Jurkat, Clone E6-1 (cell line): ENCODE measurements at places on chromosomes 7 and 10.

- no peak for DNase-seq
Observed at GRCh38 chr10:78470267-78471103, 436.8 kb downstream of the RPS24 start.

DNA sequence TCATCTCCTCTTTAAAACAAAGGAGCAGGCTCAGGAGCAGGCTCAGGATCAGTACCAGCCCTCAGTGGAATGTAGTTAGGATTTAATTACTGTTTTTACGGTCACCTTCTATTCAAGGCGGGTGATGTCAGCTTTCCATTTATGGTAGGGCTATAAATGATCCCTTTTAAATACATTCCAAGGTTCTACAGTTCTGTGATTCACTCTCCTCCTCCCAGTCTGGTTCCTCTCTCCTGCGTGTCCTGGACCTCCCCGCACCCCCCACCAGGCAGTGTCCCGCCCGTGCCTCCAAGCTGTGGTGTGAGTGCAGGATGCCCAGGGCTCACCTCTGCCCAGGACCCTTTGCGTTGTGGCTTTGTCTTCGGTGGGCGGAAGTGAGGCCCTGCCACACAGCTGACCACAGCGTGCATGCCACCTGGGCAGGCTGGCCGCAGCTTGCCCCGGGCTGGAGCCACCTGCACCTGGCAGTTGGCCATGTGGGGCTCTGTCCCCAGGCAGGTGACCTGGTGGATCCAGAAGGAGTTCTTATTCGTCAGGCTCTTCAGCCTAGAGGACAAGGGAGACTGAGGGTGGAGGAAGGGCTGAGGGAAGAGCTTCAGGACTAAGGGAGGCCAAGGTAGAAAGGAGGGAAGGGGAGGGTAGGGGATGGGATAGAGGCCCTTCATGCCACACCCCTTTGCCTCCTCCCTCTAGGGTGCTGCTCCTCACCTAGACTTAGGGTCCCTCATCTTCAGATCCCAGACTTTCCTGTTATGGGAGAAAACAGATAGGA, 9.1 kb downstream of the LOXL4 start:
- no peak for DNase-seq

DNA sequence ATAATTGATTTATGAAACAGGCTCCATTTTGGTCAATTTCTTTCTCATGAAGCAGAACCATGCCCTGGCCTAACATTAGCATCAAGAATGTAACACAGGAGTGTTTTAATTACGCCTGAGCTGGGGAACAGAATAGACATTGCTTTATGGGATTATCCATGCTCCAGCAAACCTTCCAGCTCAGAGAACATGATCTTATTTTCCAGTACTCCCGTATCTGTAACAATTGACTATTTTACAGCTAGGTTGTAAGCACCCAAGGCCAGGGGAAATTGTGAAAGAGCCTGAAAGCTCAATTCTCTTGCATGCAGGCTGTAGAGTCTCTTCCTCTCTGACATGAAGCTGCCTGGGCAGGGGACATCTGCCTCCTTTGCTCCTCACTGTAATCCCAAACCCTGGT, 30.8 kb upstream of the CRYGN start:
- DNase-seq: no peak

DNA sequence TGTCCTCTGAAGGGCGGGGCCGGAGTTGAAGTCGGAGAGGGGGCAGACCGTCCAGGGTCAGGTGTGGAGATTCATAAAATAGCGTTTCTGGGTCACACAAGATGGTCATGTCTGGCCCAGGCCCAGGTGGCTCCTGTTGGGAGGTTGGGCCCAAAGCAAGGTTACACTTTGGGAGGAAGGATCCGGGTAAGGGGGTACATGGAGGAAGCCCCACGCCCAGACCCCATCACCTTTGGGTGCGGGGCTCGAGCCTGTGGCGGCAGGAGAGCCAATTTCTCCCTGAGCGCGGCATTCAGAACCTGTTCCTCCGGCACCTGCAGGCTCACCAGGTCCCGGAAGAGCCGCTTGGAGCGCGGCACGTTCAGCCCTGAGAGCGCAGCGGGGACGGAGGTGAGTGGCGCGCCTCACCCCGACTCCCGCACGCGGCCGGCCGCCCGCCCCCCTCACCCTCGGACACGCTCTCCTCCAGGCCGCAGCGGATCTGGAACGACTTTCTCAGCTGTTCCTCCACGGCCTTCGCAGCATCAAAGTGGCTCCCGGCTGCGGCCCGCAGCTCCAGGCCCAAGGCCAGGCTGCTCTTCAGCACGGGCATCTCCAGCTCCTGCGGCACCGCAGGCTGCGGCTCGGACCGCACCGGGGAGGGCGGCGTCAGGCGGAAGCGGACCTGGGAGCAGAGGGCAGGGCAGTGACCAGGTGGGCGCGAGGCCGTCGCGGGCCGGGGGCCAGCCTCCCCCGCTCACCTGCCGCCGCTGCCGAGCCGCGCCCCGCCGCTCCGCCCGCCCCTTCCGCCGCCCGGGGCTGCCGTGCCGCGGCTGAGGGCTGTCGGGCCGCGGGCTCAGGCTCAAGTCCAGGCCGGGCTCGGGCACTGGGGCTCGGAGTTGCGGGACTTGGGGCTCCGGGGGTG, 644 bp downstream of the PPP1R35 start:
- DNase-seq: no peak

GRCh38 chr7:66627151-66627681, 1.5 kb upstream of the KCTD7 start:
- DNase-seq: no peak

DNA sequence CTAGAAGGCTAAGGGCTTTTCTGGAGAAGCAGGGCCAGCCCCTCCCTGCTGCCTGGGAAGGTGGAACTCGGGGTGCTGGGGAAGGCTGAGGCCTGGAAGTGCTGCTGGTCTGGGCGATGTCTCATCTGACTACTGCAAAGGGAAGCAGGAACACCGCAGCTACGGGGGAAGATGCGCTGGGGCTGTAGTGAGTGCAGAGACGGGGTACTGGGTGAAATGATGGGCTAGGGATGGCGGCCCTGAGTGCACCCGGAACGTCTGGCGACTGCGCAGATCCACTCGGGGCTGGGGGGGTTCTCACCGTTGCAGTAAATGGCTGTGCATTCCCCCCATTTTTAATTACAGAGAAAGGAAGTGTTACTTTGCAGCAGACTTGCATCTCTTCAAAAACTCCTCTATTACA, 195.4 kb upstream of the ADARB2 start:
- DNase-seq: no peak

DNA sequence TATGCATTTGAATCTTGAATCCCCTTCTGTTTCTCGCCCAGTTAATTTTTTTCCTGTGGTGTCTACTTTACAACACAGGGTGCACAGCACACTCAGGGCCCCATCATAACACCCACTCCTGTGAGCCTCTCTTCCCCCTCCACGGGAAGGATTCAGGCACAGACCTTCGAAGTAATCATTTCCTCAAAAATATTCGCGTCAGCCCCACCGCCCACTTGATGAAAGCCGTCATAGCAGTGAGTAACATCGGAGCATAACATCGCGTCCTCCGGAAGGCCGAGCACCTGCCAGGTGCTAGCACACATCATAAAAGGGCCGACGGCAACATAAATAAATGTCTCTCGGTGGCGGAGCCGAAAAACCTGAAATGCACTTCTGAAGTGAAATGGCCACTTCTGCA, 201.7 kb upstream of the ADARB2 start:
- DNase-seq: no peak

DNA sequence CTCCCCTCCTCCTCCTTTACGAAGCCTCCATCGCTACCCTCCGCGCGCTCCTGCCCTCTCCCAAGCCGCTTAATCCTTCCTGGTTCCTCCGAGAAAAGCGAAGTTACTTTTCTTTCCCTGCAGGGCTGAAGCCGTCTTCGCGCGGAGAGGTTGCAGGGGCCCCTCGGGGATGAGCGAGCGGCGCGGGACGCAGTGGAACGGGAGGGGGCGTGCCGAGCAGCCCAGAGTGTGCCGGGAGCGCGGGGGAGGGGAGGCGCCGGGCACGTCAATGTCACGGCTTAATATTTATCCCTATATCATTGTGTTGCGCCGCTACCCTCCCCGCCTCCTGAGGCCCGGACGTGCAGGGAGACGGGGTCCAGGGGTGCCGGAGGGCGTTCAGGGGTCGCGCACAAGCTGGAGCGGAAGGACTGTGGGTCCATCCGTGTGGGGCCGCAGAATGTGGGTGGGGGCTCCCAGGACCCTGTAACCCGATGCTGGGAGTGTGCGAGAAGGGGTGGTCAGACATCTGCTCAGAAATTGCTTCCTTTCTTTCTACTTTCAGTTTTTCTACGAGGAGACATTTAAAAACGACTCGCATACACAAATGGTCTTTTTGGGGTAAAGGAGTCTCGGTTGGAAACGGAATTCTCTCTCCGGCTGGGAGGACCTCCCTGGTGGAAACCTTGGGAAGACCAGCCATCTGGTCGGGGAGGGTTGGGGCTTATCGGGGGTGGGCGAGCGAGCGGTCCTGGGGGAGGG, 2.4 kb downstream of the CDK6 start:
- DNase-seq: peak; percentile 83

DNA sequence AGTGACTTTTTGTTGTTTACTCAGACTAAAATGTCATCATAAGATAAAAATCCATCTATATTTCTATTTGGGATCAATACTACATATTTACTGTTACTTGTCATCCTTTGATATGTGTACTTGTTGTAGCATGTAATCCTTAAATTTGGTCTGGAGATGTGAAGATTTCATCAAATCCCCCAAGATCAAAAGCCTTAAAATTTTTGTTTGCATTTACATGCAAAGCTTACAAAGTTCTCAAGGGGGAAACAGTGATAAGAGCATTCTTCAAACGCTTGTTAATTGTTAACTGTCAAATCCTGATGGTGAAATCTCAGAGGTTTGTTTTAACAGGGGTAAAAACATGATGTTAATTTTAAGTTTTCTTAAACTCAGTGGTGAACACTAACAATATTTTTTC, 84.9 kb upstream of the SKAP2 start:
- no peak for DNase-seq
